Right cardiac atrium (tissue), 5 donors: ENCODE measurements at places on chromosomes 6 and 20. TPM values are rescaled to one million over a fixed set of nuclear protein-coding genes. Genes with fewer than 3 reads are reported as not detected.
A peak's percentile ranks its signal among the peaks of the same experiment; 100 is the strongest.

- no peak for DNase-seq
Observed at GRCh38 chr20:32204205-32205109, 3.1 kb downstream of the PLAGL2 start.

GRCh38 chr6:4861564-4861963 lies 85.4 kb downstream of the CDYL start:
- DNase-seq, result no peak

- DNase-seq, result no peak
Observed at GRCh38 chr6:144749263-144749662, 464.1 kb downstream of the UTRN start.

DNA sequence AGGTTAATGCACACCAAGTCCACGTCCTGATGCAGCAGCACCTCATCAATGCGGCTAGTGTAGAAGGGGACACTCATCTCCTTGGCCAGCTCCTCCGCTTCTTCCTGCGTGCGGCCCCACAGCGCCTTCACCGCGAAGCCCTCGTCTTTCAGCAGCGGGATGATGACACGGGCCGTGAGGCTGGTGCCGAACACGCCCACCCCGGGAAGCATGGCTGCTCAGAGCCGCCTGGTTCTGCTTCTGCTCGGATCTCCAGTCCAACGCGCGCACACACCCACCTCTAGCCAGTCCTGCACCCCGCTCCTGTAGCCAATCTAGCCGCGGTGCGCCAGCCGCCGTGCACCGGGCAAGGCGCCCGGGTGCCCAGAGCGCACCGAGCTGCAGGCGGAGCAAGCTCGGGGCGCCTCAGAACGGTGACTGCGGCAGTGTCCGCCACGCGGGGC lies 700 bp downstream of the GFOD1 start:
- peak; percentile 64 for DNase-seq

GRCh38 chr20:43252761-43253160 lies 63.1 kb upstream of the PTPRT start:
- no peak for DNase-seq

GRCh38 chr6:25005010-25005409 lies 69.2 kb upstream of the RIPOR2 start:
- no peak for DNase-seq

Gene SLC22A1
- not detected for total RNA-seq

Gene DUSP15
- 6.6 TPM for total RNA-seq
